ENCODE measurements at places on chromosomes 3 and 15. TPM values are rescaled to one million over a fixed set of nuclear protein-coding genes. Genes with fewer than 3 reads are reported as not detected.
A peak's percentile ranks its signal among the peaks of the same experiment; 100 is the strongest.

DNA sequence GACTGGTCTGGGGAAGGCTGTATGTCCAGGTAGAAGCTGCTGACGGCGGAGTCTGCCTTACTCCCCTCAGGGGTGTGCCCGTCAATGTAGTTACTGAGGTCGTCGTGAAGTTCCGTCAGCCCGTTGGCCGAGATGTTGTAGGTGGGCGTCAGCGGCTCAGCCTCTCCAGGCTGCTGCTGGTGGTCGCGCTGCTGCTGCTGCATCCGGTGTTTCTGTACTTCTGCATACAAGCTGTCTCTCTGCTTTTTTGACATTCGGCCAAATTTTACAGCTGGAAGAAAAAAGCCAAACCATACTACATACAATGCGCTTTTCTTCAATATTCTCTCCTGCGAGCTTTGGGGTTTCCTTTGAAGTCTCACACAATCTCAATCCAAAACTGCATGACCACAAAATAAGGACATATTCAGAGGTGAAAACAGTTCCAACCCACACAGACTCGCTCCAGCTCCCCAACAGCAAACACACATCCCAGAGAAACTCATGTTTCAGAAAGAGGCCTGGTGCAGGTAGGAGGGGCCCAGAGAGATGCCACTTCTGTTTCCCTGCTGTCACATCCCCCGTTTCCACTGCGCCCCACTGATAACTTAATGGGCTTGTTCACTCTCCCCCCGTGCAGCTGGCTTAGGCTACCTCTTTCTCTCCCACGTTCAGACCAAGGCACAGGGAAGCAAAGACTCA lies 32.5 kb upstream of the ICE2 start:
- no peak for DNase-seq
- no peak overlapping the region for H3K4me3 ChIP-seq
- H3K36me3 ChIP-seq, result peaks cover 80% of the 10 kb centered on the region
- no peak overlapping the region for H3K27ac ChIP-seq

GRCh38 chr3:134323966-134324962 lies 50.0 kb downstream of the AMOTL2 start:
- H3K36me3 ChIP-seq, result no peaks in the 10 kb centered on the region
- H3K27me3 ChIP-seq, result peaks cover 5% of the 10 kb centered on the region
- H3K27ac ChIP-seq, result no peak overlapping the region
- DNase-seq, result no peak
- no peaks in the 10 kb centered on the region for H3K4me1 ChIP-seq
- H3K4me3 ChIP-seq, result no peak overlapping the region

DNA sequence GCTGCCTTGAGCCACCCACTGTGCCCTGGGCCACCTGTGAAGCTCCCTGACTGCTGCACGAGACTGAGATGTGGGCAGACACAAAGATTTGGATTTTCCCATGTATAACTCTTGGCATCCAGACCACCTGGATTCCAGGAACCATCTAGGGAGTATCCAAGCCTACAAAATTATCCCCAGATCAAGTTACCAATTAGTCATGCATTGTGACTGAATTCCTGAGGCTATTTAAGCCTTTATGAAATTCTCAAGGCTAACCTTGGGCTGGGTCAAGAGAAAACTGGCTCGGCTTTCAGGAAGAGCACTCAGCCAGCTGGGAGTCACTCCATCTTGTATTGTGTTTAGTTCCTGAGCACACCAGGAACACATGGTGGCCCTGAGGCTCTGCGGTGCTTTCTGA lies 13.3 kb upstream of the ATP13A5 start:
- no peaks in the 10 kb centered on the region for H3K27me3 ChIP-seq
- H3K4me1 ChIP-seq, result no peaks in the 10 kb centered on the region
- H3K27ac ChIP-seq, result no peak overlapping the region

GRCh38 chr3:56862352-56863062 lies 60.8 kb upstream of the ARHGEF3 start:
- H3K27me3 ChIP-seq, result no peaks in the 10 kb centered on the region
- H3K36me3 ChIP-seq, result no peaks in the 10 kb centered on the region
- DNase-seq, result no peak
- peaks cover 46% of the 10 kb centered on the region for H3K4me1 ChIP-seq
- no peak overlapping the region for H3K27ac ChIP-seq

GRCh38 chr15:36449662-36450145 lies 129.7 kb upstream of the CDIN1 start:
- no peaks in the 10 kb centered on the region for H3K27me3 ChIP-seq
- no peak overlapping the region for H3K4me3 ChIP-seq
- H3K4me1 ChIP-seq, result no peaks in the 10 kb centered on the region
- H3K27ac ChIP-seq, result no peak overlapping the region

GRCh38 chr3:73432023-73432705 lies 192.6 kb downstream of the PDZRN3 start:
- no peak for DNase-seq
- H3K4me1 ChIP-seq, result no peaks in the 10 kb centered on the region
- no peak overlapping the region for H3K27ac ChIP-seq
- H3K36me3 ChIP-seq, result no peaks in the 10 kb centered on the region

DNA sequence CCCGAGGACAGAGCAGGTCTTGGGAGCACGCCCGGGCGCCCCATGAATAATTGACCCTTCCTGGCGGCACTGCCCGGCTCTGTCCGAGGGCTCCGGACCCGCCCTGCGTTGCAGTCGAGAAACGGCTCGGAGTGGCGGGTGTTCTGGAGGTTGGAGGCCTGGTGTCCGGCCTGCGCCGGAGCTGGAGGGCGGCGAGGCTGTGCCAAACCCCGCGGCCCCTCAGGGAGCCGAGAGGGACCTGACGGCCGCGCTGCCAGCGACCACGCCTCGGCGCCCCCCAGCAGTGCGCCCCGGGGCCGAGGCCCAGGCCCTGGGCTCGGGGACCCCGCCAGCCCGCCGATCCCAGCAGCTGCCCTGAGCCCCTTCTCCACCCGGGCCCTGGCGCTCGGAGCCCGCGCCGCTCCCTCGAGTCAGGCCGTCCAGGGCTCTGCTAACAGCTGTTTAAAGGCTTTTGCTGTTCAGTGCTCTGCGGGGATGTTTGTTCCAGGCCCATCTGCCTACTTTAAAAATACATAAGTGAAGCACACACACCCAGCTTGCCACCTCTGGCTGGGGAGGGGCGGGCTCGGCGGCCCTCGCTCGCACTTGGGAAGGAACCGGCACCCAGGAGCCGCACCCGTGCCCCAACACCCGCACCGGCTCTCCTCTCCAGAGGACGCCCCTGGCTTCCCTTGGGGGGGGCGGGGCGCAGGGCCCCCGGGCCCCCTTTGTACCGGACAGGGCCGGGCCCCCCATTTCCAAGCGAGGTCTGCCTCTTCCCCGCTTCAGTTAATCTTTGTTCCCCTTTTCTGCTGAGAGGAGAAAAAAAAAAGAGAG lies 730 bp upstream of the ZNF710 start:
- H3K4me3 ChIP-seq, result peak overlapping the region; percentile 65
- H3K27ac ChIP-seq, result peak overlapping the region; percentile 56
- H3K36me3 ChIP-seq, result no peaks in the 10 kb centered on the region
- H3K4me1 ChIP-seq, result peaks cover 42% of the 10 kb centered on the region

DNA sequence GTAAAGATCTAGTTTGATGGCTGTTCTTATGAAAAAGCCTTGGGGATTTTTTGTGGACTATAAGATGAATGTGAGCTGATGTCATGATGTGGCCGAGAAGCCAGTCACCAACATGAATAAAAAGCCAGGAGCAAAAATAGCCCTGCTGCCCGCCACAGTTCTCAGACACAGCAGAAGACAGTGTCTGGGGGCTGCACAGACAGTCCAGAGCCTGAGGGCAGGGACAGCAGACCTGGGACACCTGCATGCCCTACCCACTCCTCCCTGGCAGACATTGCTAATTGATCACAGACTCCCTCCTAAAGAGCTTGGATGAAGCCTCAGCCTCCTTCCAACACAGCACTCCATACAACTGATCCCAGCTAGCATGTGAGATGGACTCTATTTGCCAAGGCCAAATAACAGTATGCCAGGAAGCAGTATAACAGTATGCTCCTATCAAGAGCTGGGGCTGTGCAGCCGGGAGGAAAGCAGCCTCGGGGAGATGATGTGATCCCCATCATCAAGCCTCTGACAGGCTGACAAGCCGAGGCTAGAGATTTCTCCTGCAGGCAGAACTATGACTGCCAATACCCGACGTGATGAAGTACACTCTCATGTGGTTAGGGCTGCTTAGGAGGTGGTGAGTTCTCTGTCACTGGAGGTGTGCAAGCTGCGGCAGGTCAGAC lies 105.4 kb upstream of the RPL32 start:
- no peak overlapping the region for H3K4me3 ChIP-seq
- no peak for DNase-seq
- H3K27me3 ChIP-seq, result no peaks in the 10 kb centered on the region
- no peak overlapping the region for H3K27ac ChIP-seq
- peaks cover 25% of the 10 kb centered on the region for H3K36me3 ChIP-seq

DNA sequence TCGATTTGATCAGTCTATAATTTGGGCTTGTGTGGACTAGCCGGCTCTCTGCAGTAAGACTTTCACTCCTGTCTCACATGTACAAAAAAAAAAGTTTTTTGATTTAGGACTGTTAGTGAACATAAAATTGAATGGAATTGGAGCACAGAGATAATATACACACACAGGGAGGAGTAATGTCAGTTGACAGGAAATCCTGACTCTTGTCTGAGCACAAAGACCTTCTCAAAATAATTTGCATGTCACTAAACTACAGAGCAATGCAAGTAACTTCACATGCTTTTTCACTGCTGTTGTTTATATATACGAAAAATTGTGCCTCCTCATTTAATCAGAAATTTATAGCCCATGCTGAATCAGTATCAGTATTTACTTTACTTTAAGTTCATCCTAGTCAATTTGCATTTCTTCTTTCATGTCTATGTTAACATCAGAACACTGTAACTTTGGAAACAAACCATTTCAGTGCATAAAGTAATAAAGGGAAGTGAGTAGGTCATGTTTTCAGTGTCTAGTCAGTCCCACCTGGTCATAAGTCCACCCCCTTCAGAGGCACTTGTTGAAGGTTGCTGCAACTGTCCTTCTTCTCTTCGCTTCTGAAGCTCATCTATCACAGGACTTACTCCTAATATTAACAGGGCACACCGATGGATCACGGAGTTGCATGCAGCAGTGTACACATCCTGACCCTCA lies 115.8 kb downstream of the FBXL22 start:
- H3K4me1 ChIP-seq, result peaks cover 11% of the 10 kb centered on the region
- H3K4me3 ChIP-seq, result no peak overlapping the region
- peaks cover 77% of the 10 kb centered on the region for H3K36me3 ChIP-seq
- no peak for DNase-seq
- no peak overlapping the region for H3K27ac ChIP-seq

- no peak overlapping the region for H3K4me3 ChIP-seq
- no peak for DNase-seq
- H3K27ac ChIP-seq, result no peak overlapping the region
Measured at GRCh38 chr15:94596707-94597106, 365.3 kb downstream of the MCTP2 start.

Gene CD80
- 0.17 TPM for total RNA-seq

Gene DCLK3
- not detected for total RNA-seq

Gene TNNC1
- 6.6 TPM for total RNA-seq

Gene SUMF1
- total RNA-seq, result 7.0 TPM

Data from CD4-positive, alpha-beta T cell (primary cell).